ENCODE measurements at places on chromosomes 2 and 18.
A peak's percentile ranks its signal among the peaks of the same experiment; 100 is the strongest.

- no peak for DNase-seq
Observed at GRCh38 chr18:60739212-60739611, 366.6 kb upstream of the MC4R start.

DNA sequence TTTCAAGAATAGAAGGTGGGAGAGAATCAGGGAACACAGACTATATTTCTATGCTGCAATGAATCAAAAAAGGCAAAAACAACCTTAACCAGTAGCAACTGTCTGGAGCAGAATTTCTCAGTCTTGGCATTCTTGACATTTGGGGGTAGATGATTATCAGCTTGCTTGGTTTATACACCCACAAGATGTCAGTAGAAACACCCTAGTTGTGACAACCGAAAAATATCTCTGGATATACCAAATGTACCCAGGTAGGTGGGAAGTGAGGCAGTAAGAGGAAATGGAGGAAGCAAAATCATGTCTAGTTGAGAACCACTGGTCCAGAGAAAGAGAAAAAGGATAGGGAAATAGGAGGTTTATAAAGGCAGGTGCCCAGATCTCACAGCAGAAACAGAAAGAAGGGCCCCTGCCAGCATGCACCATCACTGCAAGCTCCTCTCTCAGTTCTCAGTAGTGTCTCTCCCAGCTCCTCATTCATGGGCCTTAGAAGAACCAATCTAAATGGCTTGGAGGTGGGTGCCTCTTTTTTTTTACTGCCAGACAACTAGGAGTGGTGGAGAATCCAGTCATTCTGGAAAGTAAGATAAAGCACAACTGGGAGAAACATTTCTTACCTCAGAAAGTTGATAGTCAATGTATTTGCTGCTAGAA lies 50.4 kb downstream of the MBD2 start:
- no peak for DNase-seq

GRCh38 chr2:62140426-62141141 lies 55.3 kb upstream of the B3GNT2 start:
- DNase-seq: no peak

GRCh38 chr2:39821871-39822270 lies 42.8 kb upstream of the THUMPD2 start:
- DNase-seq: no peak

GRCh38 chr2:51212374-51212773 lies 180.4 kb upstream of the NRXN1 start:
- no peak for DNase-seq

- DNase-seq: no peak
Observed at GRCh38 chr2:148238561-148238960, 217.7 kb downstream of the MBD5 start.

DNA sequence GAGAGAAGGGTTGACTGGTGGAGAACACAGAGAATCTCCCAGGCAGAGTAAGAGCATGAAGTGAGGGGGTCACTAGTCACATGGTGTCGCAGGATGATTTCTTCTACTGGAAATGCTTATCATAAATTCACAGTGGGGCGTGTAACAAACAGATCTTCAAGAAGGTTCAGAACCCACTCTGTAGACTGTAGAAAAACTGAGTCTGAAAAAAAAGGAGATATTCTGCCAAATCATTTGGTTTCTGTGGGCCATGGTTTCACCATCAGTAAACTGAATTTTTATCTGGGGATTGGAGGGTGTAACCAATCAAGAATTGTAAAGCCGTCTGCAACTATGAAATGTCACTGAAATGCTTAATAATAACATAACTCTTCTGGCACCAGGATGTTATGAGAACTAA lies 15.0 kb downstream of the TPGS2 start:
- no peak for DNase-seq

DNA sequence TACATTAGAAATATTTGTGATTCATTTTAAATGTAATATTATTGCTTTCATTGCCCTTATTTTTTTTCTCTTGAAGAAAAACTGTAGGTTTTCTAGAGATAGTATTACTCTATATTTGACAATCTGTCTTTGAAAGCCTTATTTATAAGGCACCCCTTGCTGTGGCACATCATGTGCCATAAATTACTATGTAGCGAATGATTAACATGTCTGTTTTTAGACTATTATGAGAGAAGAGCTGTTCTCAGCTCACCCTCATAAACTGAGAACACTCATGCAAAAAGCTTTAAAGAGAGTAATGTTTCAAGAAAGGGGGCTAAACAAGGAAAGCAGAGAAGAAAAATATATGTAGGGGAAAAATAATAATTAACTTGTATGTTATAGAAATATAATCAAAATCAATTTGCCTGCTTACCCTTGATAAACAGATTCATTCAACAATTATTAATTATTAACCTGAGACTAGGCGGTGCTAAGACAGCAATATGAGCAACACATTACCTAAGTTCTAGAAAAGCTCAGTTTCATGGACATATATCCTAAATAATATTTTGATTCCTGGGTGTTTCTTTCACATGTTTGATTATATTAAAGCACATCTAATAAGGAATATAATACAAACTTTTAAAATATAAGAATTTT lies 69.0 kb downstream of the RAB3GAP1 start:
- DNase-seq: no peak

DNA sequence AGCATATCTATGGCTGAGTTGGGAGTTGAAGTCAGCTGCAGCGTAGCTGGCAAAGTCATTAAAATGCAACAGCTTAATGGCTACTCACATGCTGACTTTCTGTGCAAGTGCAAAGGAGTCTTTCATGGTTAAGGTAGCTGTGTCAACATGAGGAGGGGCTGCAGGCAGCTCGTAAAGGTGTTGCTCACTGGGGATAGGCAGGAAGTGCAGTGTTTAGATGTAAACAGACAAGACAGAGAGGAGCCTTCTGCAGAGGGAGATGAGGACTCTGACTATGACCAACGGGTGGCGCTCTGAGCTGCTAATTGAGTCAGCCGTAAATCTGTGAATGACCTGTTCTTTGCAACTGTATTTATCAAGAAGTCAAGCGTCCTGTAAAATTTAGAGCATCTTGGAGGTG lies 22.3 kb upstream of the CAVIN2 start:
- DNase-seq: peak; percentile 10

DNA sequence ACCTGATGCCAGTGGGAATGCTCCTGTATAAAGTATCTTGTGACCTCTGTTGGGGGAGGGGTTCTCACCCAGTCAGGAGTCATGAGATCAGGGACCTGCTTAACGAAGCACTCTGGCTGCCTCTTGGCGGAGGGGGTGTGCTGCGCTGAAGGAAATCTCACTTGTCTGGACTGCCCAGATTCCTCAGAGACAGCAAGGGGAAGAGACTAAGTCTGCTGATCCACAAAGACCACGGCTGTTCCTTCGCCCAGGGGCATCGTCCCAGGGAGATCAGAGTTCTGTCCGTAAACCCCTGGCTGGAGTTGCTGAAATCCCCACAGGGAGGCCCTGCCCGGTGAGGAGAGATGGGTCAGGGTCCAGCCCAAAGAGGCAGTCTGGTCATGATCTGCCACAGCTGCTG lies 168.4 kb downstream of the CCBE1 start:
- no peak for DNase-seq

DNA sequence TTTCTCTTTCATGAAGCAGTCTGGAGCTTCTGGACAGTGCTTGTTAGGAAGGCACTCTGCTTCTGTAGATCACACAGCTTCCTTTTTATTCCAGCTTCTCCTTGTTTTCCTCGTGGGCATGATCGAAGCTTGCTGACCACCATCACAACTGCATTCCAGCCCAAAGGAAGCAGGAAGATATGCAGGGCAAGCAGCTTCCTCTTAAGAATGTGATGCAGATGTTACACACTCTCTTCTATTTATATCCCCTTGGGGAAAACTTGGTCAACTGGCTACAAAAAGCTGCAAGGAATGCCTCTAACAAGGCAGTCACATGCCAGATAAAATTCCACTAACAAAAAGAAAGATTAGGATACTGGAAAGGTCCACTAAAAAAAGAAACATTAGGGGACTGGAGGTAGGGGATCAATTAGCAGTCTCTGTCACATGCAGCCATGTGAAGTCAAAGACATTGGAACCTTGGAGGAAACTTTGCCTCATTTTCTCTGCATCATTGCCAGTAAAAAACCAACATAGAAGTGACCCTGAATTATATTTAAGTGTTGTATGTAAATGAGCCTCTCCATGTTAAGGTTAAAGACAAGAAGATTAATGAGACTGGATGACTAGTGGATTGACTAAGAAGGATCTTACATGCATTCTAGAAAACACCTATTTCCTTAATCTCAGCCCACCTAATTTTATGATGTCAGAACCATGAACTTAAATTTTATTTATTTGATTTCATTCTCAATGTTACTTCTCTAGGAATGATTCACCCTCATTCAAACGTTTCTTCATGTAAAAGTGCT lies 98.3 kb downstream of the NAB1 start:
- no peak for DNase-seq

DNA sequence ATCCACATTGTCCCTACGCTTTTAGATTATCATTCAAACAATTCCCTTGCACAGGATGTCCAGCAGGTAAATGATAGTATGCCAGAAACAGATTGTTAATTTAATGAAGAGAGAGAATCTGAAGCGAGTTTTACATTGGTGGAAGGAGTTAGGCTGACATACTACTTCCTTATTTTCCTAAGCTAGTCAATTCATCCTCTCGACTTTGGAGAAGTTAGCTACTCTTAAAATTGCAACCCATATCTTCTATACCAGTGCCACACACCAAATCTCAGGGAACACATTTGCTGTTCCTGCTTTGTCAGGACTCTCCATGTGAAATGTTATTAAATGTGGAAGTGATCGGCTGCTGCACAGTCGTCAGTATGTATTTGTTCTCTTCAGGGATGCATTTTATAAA lies 249.2 kb downstream of the NAPG start:
- no peak for DNase-seq

GRCh38 chr18:54119524-54120019 lies 104.9 kb downstream of the MBD2 start:
- peak; percentile 41 for DNase-seq

GRCh38 chr2:224027070-224027469 lies 12.0 kb downstream of the SERPINE2 start:
- no peak for DNase-seq

- DNase-seq: no peak
Observed at GRCh38 chr2:60513191-60513590, 40.3 kb downstream of the BCL11A start.

GRCh38 chr18:64165906-64166305 lies 17.0 kb upstream of the LINC00305 start:
- DNase-seq: no peak

GRCh38 chr18:57446322-57446721 lies 11.1 kb downstream of the ONECUT2 start:
- peak; percentile 57 for DNase-seq

GRCh38 chr2:168465594-168465993 lies 9.5 kb downstream of the CERS6 start:
- DNase-seq: no peak

DNA sequence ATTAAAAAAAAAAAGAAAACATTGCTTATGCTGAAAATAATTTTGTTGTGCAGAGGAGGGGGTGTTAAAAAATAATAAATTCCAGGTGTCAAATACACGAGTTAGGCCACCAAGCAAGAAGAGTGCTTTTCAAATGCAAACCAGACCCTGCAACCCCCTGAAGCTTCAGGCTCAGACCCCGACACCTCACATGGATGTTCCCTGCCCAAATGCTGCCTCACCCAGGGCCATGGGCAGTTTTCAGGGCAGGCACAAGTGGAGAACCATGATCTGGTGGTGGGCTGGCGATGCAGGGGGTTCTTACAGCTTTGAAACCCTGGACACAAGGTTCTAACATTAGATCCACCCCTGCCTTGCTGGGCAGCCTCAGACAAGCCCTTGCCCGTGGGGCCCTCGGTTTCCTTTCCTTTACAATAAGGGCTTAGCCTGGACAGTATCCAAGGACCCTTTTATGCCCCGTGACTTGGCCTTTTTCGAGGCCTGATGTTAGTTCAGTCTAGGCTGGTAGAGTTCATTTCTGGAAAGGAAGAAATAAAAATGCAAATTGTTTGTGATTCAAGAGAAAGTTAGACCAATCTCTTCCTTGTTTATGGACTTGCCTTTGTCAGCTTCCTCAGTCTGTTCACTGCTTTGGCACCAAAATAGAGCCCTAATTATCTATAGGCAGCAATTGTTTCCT lies 168.7 kb downstream of the DDX1 start:
- DNase-seq: no peak

GRCh38 chr2:235268535-235268934 lies 225.3 kb upstream of the AGAP1 start:
- DNase-seq: no peak

- no peak for DNase-seq
Observed at GRCh38 chr2:150944315-150944714, 317.3 kb downstream of the RBM43 start.

DNA sequence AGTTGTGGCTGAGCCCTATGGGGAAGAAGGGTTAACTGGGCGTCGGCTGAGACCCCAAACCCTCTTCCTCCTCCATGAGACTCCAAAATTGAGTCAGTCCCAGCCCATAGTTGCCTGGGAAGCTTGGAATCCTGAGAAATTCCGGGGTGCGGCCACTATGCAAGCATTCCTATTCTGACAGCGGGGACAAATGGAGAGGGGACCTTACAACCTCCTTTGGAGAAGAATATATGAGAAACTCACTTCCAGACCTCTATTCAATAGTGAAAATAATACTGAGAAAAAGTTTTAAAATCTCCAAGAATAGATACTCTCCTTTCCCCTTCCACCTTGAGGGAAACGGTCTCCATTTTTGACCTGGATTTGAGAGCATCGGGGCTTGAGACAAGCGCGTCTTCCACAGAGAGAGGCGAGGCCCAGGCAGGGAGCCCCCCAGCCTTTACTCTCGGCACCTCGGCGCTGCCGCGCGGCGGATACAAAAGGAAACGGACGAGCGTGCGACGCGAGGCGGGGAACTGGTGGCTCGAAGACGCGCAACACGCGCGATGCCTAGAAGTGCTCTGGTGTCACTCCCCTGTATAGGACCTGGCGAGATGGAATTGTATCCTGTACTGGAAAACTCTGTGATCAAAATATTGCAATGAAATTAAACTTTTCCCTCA lies 11.1 kb downstream of the NR4A2 start:
- peak; percentile 78 for DNase-seq

DNA sequence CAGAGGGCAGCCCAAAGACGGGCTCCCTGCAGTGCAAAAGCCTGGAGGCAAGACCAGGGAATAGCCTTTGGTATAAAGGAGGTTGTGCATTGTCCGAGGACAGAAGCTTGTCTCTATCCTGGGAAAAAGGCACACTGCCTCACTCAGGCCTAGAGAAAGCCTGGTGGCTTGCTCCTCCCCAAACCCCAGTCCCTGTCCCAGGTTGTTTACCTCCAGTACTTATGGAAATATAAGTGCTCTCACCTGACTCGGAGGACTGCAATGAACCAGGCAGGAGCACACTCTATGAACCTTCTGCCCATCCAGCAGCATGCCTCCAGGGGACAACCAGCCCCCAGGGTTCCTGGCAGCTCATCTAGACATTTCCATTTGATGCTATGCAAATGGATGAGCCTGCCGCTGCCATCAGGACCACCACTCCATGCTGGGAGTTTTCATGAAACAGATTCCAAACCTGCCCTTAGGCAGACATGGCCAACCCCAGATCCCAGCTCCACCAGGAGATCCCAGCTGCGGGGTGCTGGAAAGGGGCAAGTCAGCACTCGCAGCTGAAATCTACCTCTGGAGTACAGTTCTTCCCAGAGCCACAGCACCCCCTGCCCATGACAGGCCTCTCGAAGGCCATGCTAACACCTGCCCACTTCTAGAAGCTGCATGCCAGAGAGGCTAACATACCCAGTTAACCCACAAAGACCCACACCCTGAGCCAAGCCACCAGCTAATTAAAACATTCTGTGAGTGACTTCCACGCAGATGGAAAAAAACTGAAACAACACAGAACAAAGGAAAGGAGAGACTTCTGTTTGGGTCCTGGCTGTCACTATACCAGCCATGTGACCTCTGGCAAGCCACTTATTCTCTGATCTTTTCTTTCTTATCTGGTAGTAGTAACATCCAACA lies 101.7 kb downstream of the TTC32 start:
- DNase-seq: no peak

- DNase-seq: peak; percentile 74
Observed at GRCh38 chr2:164620873-164621763, at the start of gene GRB14. Gene GRB14 (minus strand): TSS chr2:164621482. CDS start chr2:164621309, 173 bp downstream.
